Fibroblast of villous mesenchyme (primary cell): ENCODE measurements at places on chromosomes 13 and 19.

DNA sequence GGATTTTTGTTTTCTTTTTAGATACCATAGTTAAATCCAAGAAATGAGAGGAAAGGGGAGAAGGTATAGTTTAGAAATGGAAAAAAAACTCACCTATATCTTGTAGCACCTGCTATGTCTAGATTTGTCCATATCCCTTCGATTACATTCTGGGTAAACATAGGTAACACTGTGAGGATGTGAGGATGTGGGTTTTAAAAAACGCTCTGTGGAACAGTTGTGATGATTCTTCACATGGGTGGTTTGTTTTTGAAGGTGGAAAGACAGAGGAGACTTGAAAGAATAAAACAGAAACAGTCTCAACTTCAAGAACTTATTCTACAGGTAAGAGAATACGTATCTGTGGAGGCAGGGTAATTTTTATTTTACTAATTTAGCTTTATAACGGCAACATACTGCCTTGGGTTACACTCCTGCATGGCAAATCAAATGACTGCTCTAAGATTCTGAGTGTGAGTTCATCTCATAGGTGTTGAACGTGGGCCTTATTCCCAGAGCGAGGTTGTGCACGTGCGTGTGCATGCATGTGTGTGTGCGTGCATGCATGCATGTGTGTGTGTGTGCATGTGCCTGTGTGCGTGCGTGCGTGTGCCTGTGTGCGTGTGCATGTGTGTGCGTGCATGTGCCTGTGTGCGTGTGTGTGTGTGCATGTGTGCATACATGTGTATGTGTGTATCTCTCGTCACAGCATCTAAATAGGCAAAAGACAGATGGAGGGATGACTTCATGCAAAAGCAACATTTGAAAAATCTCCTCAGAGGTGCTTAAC lies 23.5 kb downstream of the ATP4B start:
- DNase-seq, result no peak

DNA sequence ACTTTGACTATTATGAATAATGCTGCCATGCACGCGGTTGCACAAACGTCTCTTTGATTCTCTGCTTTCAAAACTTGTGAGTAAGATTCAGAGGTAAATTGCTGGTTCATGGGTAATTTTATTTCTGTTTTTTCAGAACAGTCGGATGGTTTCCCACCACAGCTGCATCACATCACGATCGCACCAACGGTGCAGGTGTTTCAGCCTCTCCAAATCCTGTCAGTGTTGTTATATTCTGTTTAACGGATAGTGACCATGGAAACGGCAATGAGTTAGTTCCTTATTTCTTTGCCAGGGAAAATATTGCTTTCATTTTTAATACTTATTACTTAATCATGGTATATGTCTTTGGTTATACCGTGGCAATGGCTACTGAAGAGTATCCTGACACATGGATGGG lies 19.1 kb upstream of the ZNF835 start:
- DNase-seq, result no peak

GRCh38 chr19:19539698-19540063 lies 1.6 kb downstream of the CILP2 start:
- DNase-seq, result no peak

DNA sequence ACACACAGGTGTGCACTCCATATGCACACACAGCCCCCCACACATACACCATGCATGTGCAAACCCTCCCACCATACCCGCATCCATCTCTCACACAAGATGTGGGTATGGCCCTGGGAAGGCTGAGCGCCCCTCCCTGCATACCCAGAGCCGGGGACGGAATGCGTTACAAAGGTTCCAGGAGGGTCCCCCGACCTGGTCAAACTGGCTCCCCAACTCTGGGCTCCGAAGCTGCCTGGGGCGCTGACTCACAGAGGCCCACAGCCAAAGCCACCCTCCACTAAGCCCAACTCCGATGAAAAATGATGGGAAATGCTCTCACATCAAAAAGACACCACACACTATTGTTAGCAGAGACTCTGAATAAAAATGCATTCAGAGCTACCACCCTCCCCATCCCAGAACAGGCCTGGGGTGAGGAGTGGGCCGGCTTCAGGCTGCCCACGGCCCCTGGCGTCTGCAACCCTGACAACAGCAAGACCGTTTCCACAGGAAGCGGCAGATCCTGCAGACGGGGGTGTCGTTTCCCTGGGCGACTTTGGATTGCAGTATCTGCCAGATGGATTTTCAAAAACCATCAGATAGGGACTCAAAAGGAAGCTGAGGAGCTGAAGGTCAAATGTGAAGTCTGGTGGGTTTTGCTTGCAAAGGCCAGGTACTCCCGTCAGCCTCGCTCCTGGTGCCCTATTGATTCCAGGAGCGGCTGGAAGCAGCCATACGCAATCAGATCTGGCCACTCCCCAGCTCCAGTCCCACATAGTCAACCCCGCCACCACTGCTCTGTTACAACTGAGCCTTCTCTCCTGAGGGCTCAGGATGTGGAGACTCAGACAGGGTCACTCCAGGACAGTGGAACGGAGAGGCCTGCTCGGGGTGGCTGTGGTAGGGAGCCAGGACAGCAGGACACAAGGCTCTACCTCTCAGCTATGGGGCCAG lies 14.3 kb downstream of the PEPD start:
- no peak for DNase-seq

GRCh38 chr13:113756441-113757097 lies 2.5 kb upstream of the TMEM255B start:
- no peak for DNase-seq

DNA sequence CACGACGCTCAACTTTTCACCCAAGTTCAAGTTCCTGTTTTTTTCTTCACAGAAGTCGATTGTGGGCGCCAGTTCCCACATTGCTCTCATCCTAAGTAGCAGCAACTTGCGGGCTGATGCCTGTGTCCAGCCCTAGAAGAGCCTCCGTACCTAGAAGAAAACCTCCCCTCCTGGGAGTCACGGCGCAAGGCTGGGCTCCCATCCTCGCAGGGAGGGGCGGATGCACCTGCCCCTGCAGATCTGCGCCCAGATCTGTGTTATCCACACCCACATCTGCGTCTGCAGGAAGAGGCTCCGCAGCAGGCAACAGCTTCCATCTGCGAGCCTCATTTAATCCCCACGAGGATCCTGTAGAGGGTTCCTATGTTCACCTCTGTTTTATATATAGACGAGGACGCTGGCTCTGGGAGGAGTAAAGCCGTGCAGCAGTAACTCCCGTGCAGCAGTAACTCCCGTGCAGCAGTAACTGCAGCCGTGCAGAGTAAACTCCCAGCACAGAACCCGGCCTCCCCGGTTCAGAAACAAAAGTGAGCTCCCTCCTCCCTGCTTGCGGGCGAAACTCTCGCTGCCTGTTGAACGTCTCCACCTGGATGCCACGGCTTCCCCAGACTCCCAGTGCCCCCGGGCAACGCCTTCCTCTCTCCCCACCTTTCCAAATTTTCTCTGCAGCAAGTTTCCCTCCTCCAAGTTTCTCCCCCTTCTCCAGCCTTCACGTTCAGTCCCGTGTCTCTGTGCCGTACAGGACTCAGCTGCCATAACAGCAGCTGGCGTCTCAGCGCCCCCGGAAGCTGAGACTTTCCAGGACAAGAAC lies 23.5 kb upstream of the LAIR1 start:
- no peak for DNase-seq

GRCh38 chr13:75587679-75588078 lies 38.1 kb downstream of the UCHL3 start:
- DNase-seq, result no peak

DNA sequence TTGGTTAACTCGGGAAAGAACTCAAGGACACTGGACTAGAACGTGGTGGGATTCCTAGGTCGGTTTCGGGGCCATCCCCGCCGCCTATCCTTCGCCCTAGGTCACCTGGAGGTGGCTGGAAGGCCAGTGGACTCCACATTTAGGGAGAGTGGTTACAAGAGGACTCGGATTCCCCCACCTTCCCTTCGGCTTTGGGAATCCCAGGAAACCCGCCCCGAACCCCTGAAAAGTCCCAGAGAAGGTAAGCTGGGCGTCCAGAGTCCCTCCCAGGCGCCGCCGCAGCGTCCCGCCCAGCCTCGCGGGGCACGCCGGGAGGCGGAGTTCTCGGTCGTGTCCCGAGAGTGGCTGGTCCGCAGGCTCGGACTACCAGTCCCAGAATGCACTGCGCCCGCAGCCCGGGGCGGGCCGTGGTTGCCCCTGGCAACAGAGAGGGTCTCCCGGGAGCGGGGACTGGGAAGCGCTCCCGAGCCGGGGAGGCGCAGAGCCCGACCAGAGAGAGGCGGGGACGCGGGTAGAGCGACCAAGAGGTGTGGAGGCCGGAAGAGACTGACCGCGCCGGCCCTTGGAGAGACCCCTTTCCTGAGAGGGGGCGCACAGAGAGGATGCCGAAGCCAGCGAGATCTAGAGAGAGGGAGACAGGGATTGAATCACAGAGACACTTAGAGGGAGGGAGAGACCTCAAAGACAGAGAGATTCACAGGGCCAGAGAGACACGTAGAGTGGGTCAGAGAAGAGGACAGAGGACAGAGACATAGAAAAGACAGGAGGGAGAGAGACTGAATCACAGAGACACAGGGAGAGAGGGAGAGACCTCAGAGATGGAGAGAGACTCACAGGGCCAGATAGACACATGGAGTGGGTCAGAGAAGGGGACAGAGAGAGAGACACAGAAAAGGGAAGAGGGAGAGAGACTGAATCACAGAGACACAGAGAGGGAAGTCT lies 2.6 kb upstream of the PRKCG start:
- DNase-seq, result peak; percentile 87

- DNase-seq, result no peak
Observed at GRCh38 chr19:2014131-2014571, 1.4 kb downstream of the BTBD2 start.

- DNase-seq, result no peak
Observed at GRCh38 chr19:30249911-30250310, 122.3 kb upstream of the ZNF536 start.

DNA sequence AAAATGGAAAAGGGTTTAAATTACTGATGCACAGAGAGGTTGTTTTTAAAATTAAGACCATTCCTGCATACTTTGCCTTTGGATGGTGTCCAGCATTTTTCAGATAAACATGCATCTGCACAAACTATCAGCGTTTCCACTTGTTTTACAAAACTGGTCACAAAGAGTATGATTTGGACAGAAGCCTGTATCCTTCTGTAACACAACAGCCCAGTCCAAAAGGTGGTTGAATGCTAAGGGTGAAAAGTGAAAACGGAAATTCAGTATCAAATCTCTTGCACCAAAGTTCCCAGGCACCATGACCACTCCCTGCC lies 21.7 kb upstream of the DOCK9 start:
- DNase-seq, result no peak

DNA sequence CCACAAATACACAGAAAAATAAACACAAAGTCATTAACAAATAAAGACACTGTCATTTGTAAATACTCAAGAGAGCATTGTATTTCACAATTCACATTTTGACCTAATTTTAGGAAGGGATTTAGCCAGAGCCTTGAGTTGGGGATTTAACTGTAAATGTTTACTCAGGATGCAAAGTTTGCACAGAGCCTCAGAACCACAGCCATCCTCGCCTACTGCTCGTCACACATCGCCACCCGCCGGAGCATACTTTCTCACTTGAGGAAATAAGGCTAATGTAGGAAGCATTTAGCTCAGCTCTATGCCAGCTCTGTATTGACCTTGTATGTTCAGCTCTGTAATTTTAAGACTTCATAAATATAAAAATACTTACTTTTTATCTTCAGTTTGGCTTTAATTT lies 442.7 kb downstream of the OXGR1 start:
- DNase-seq, result no peak
